GM23338 (cell line): ENCODE measurements at places on chromosomes 5 and 9. TPM values are rescaled to one million over a fixed set of nuclear protein-coding genes. Genes with fewer than 3 reads are reported as not detected.

- DNase-seq = peak; percentile 90
Measured at GRCh38 chr9:69421908-69422801, 97.1 kb downstream of the ENTREP1 start.

GRCh38 chr5:149757197-149757947 is 27.3 kb downstream of the PPARGC1B start:
- DNase-seq = no peak

- no peak for DNase-seq
Measured at GRCh38 chr5:33824516-33825195, 67.1 kb downstream of the ADAMTS12 start.

DNA sequence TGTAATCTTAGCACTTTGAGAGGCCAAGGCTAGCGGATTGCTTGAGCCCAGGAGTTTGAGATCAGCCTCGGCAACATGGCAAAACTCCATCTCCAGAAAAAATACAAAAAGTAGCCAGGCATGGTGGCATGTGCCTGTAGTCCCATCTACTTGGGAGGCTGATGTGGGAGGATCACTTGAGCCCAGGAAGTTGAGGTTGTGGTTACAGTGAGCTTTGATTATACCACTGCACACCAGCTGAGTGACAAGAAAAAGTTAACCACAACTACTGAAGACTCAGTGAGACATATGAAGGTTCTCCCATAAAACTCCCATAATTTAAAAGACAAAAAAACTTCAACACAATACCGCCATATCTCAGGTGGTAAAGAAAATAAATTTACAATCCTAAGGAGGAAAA is 98.0 kb downstream of the NR6A1 start:
- no peak for DNase-seq

- no peak for DNase-seq
Measured at GRCh38 chr9:136596217-136596616, 50.4 kb upstream of the NOTCH1 start.

- no peak for DNase-seq
Measured at GRCh38 chr9:22373636-22374035, 73.0 kb upstream of the DMRTA1 start.

- no peak for DNase-seq
Measured at GRCh38 chr5:180950291-180950949, 38.2 kb upstream of the BTNL3 start.

- no peak for DNase-seq
Measured at GRCh38 chr9:93189369-93190132, 5.6 kb downstream of the WNK2 start.

DNA sequence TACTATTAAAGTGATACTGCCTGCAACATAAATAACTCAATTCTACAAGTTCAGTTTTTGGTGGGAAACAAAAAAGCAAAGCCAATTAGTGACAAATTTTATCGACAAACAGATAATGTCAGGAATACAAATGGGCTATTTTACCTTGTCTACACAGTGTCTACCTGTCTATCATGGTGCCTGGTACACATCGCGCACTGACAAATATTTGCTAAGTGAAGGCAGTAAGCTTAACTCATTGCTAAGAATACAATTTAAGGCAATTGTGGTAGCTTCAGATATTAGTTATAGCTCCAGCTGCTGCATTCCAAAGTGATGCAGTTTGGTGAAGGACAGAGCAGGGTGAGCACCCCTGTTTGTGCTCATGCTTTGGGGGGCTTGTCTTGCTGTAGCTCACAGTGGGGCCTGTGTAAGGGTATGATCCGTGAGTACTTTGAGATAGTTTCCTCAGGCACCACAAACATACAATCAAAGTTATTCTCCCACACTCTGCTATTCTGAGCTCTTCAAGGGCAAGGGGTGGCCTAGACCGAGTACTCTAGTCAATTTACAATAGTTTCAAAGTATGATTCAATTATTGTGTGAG is 24.7 kb downstream of the ELL2 start:
- DNase-seq = no peak

DNA sequence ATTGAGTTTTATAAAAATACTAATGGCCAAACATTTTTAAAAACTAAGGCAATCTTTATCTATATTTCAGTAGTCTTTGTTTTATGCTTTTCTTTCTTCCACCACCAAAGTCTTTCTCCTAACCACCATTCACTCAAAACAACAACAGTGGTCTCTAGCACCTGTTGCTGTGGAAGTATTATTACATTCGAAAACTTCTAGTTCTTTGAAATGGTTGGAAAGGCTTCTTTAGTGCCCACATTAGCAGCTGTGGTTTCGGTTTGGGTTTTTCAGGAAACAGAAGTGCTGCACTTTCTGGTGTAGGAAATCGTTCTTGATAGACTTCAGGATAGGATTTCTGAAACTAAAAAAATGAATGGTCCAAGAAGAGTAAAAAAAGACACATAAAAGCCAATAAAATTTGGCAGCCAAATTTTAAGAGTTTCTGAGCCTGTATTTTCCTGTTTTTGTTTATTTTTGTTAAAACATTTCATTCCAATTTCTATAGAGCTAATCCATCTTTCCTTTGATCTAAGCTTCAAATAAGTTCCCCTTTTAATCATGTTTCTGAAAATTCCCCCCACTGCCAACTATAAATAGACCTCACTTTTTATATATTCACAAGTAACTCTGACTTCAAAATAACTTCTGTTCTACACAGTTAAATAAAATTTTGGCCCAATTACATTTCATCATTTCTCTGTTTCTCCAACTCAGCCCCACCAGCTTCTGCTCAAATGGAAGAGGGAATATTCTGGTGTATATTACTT is 102.2 kb downstream of the DEPDC1B start:
- no peak for DNase-seq

GRCh38 chr5:151758141-151758429 is 346 bp downstream of the ATOX1 start:
- DNase-seq = no peak

Gene GRM6
- not detected in 2 replicates for total RNA-seq

Gene BARHL1
- not detected in 2 replicates for total RNA-seq

Gene IL5
- not detected in 2 replicates for total RNA-seq

Gene EIF4EBP3
- 2.4 TPM in 1 of 2 replicates, not detected in the other for total RNA-seq

Gene PCDHGA3
- total RNA-seq = 0.90 and 1.2 TPM in 2 replicates
